ENCODE measurements at places on chromosomes 12 and 14.

- DNase-seq = no peak
Measured at GRCh38 chr12:82874945-82875344, 188.2 kb downstream of the TMTC2 start.

GRCh38 chr12:52805739-52806138 lies 8.2 kb downstream of the KRT4 start:
- no peak for DNase-seq

- DNase-seq = no peak
Measured at GRCh38 chr14:69651664-69652063, 40.3 kb downstream of the SUSD6 start.

GRCh38 chr12:20628226-20628787 lies 66.8 kb upstream of the SLCO1C1 start:
- DNase-seq = no peak

DNA sequence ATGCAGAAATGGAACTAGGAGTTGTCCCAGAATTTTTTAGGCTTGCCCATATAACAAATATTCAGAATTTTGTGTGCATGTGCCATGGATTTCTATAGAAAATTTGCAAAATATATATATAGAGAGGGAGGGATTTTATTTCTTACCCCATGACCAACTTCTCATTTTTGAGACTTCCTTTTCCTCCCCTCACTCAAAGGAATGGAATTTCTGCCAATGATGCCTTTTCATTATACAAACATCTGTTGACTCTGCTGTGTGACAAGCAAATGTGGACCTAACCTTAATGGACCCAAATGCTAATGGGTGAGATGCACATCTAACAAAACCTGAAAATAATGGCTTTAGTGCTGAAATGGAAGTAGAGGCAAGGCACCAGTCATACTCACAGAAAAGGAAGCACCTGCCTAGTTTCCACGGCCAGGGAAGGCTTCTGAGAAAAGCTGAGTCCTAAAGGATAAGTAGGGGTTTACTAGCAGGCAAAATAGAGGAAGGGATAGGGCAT lies 3.6 kb upstream of the GNG2 start:
- DNase-seq = no peak

Measured in hippocampal formation (tissue), 2 donors.